ENCODE measurements at places on chromosomes 3 and 15. TPM values are rescaled to one million over a fixed set of nuclear protein-coding genes. Genes with fewer than 3 reads are reported as not detected.

GRCh38 chr15:79994615-79995014, 23.6 kb upstream of the BCL2A1 start:
- no peaks in the 10 kb centered on the region for H3K27me3 ChIP-seq
- no peak for DNase-seq
- H3K27ac ChIP-seq, result no peak overlapping the region
- H3K36me3 ChIP-seq, result no peaks in the 10 kb centered on the region
- H3K4me1 ChIP-seq, result no peaks in the 10 kb centered on the region

The ARHGAP11A gene
- 106 TPM for total RNA-seq

The NPAP1 gene
- not detected for total RNA-seq

The MYL3 gene
- total RNA-seq, result not detected

The PRC1 gene
- total RNA-seq, result 79.9 TPM

GRCh38 chr3:133196527-133196926, 158.3 kb downstream of the TMEM108 start:
- no peak overlapping the region for H3K27ac ChIP-seq
- DNase-seq, result no peak
- H3K4me3 ChIP-seq, result no peak overlapping the region
- H3K4me1 ChIP-seq, result no peaks in the 10 kb centered on the region
- no peaks in the 10 kb centered on the region for H3K27me3 ChIP-seq

DNA sequence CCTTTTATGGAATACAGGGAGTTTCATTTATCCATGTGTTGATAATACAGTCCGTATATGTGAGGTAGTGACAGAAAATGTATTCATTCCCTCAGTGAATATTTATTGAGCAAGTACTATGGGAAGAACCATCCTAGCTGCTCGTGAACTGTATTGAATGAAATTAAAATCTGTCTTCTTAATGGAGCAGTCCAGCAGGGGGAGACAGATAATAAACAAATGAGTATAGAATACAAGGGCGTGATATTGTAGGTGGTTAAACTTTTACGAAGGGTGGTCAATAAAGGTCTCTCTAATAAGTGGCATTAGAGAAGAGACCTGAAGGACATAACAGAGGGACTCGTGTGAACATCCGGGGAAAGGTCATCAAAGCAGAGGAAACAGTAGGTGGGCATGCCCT, 62.7 kb upstream of the OSTN start:
- H3K27ac ChIP-seq, result no peak overlapping the region
- no peaks in the 10 kb centered on the region for H3K27me3 ChIP-seq
- no peaks in the 10 kb centered on the region for H3K36me3 ChIP-seq
- no peak overlapping the region for H3K4me3 ChIP-seq
- no peaks in the 10 kb centered on the region for H3K4me1 ChIP-seq
- no peak for DNase-seq

The BSN gene
- 0.46 TPM for total RNA-seq

DNA sequence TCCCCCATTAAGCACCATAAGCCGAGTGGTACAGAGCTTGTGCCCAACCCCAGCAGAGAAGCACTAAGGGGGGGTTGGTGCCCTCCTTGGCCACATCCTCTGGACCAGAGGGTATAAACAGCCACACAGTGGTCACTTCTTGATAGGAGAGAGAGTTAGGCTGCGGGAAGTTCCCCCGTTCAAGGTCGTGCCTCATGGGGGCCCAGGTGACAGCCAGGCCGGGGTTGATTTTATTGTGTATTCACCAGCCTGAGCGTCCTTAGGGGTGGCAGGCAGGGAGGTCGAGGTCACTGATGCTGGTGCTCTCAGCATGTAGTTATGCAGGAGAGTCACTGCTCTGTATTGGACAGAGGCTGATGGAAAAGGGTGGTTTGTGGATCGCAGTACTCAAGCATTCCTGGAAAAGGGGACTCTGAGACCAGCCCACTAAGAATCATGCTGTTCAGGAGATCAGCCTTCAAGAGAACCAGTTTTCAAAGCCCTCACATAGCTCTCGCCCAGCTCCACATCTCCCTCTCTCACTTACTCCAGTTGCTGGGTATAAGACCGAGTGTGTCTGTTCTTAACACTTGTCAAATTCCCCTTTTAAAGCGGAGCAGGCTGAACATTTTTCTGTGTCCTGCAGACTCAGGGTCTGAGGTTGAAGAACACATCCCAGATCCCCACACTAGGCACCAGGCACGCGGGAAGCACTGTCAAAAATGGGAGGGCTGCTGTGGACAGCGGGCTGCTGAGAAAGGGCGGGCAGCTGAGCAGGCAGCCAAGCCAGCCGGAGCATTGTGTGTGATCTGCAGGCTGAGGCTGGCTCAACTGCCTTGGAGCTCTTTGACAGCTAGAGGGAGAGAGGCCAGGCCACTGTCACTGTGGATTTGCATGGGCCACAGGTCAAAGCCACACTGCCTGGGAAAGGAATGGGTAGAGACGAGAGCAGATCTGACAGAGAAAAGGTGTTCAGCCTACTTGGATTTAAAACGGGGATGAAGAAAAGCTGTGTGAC, 279.3 kb upstream of the LRRFIP2 start:
- H3K4me1 ChIP-seq, result peaks cover 6% of the 10 kb centered on the region
- no peak overlapping the region for H3K27ac ChIP-seq
- peaks cover 22% of the 10 kb centered on the region for H3K27me3 ChIP-seq

- H3K27ac ChIP-seq, result no peak overlapping the region
- H3K4me1 ChIP-seq, result no peaks in the 10 kb centered on the region
- no peak overlapping the region for H3K4me3 ChIP-seq
- DNase-seq, result no peak
- H3K27me3 ChIP-seq, result no peaks in the 10 kb centered on the region
- no peaks in the 10 kb centered on the region for H3K36me3 ChIP-seq
Observed at GRCh38 chr15:39269352-39269751, 311.5 kb upstream of the THBS1 start.

- H3K36me3 ChIP-seq, result no peaks in the 10 kb centered on the region
- no peak overlapping the region for H3K4me3 ChIP-seq
- DNase-seq, result no peak
- peaks cover 6% of the 10 kb centered on the region for H3K27me3 ChIP-seq
- H3K27ac ChIP-seq, result no peak overlapping the region
Observed at GRCh38 chr15:89442671-89443307, 53.6 kb downstream of the RHCG start.

The CAMK2N2 gene
- 0.66 TPM for total RNA-seq

DNA sequence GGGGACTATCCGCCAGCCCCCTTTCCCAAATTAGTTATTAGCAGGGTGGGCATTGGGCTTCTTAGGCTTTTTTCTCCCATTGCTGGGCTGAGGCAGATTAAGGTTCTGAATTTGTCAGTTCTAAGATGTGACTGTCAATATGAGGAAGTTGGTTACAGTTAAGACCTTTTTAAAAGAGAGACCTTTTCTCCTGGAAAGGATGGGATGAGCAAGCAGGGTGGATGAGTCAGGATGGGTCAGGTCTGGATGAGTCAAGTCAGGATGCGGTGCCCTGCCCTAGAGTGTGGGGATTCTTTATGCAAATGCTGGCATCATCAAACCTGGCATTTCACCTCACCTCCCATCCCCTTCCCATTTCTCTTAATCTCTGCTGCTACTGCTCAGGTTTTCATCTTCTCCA, 1.9 kb downstream of the AEN start:
- H3K4me1 ChIP-seq, result peaks cover 58% of the 10 kb centered on the region
- peak overlapping the region; percentile 60 for H3K4me3 ChIP-seq
- no peak for DNase-seq
- H3K27me3 ChIP-seq, result no peaks in the 10 kb centered on the region
- peak overlapping the region; percentile 71 for H3K27ac ChIP-seq

The GOLGA6D gene
- total RNA-seq, result not detected

DNA sequence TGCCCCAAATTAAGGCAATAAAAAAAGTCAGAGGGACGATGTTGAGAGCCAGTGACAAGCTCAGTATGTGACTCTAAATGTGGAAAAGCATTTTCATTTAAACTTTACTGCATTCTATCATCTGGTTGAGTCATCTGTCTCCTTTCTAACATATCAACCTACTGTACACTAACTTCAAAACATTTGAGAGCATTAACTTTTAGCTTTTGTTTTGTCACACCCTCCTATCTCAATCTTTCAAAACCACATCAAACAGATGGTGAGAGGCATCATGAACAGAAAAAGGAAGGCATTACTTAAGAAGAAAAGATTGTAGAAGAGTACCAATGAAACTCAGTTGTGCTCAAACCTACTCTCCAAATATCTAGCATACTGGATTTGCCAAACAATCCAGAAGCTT, 4.8 kb downstream of the LRRC58 start:
- no peak overlapping the region for H3K4me3 ChIP-seq
- H3K27ac ChIP-seq, result no peak overlapping the region
- peak; percentile 31 for DNase-seq
- peaks cover 37% of the 10 kb centered on the region for H3K4me1 ChIP-seq
- H3K27me3 ChIP-seq, result no peaks in the 10 kb centered on the region

The PYDC2 gene
- not detected for total RNA-seq

DNA sequence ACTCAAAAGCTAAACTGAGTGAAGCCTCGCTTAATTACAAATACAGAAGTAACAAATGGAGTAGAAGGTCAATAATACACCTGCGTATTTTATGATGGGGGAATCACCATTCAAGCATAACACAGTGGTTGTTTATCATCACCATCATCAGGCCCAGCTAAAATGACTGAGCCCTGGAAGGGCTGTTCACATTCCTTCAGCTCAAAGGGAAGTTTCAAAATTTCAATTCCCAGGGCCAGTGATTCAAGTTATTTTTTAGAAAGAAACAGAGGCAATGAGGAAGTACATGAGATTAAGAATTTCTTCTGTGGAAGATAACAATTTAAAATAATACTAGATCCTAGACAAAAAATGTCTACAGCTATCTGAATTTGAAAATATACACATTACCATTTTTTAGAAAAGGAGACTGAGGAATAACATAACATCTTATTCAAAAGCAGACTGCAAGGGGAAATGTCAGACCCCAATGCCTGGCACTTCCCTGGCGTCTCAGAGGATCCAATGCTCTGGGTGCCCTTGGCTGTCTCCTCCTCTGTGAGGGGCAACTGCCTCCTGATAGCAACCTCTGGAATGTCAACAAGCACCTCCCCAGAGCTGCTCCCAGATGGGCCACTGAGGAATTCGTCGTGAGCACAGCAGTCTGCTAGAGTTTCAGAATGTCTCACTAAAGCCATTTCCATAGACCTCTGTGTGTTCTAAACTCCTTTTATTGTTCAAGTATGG, 22.8 kb downstream of the EHD4 start:
- peaks cover 15% of the 10 kb centered on the region for H3K36me3 ChIP-seq
- H3K27me3 ChIP-seq, result no peaks in the 10 kb centered on the region
- H3K27ac ChIP-seq, result no peak overlapping the region
- H3K4me3 ChIP-seq, result no peak overlapping the region
- H3K4me1 ChIP-seq, result no peaks in the 10 kb centered on the region
- no peak for DNase-seq

- H3K36me3 ChIP-seq, result no peaks in the 10 kb centered on the region
- no peak overlapping the region for H3K4me3 ChIP-seq
- H3K27ac ChIP-seq, result no peak overlapping the region
- H3K4me1 ChIP-seq, result no peaks in the 10 kb centered on the region
- H3K27me3 ChIP-seq, result no peaks in the 10 kb centered on the region
- no peak for DNase-seq
Observed at GRCh38 chr3:194097141-194097882, 38.6 kb upstream of the HES1 start.

The MFN1 gene
- total RNA-seq, result 36.5 TPM

The USF3 gene
- 13.2 TPM for total RNA-seq

The PATL2 gene
- total RNA-seq, result 7.7 TPM

GRCh38 chr3:47133641-47134040, 30.3 kb downstream of the SETD2 start:
- no peak overlapping the region for H3K4me3 ChIP-seq
- no peaks in the 10 kb centered on the region for H3K27me3 ChIP-seq
- no peaks in the 10 kb centered on the region for H3K36me3 ChIP-seq
- DNase-seq, result no peak

The ROPN1 gene
- total RNA-seq, result not detected

- no peak for DNase-seq
- H3K27ac ChIP-seq, result no peak overlapping the region
- H3K36me3 ChIP-seq, result no peaks in the 10 kb centered on the region
- no peaks in the 10 kb centered on the region for H3K4me1 ChIP-seq
Observed at GRCh38 chr3:57740027-57740426, 16.1 kb upstream of the SLMAP start.

- H3K27me3 ChIP-seq, result no peaks in the 10 kb centered on the region
- no peak for DNase-seq
- no peak overlapping the region for H3K27ac ChIP-seq
- H3K36me3 ChIP-seq, result no peaks in the 10 kb centered on the region
- H3K4me1 ChIP-seq, result no peaks in the 10 kb centered on the region
- H3K4me3 ChIP-seq, result no peak overlapping the region
Observed at GRCh38 chr3:120678331-120678947, 3.6 kb downstream of the HGD start.

The SEC22A gene
- total RNA-seq, result 21.6 TPM

DNA sequence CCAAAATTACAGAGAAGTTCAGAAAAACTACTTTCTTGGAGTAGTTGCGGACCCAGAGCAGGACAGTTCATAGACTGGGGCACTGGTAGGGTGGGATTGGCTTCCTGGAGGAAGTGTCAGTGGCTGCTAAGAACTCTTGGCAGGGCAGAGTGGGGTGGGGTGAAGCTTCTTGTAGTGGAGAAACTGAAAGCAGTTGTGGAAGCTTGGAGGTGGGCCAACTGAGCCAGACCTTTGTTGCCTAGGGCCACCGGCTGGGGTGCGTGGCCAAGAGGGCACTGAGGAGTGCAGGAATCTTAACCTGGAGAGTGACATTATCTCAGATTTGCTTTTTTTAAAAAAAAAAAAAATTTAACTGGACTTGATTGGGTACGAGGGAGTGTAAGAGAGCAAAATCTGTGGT, 3.1 kb downstream of the KAT2B start:
- peak; percentile 54 for DNase-seq
- H3K27me3 ChIP-seq, result no peaks in the 10 kb centered on the region
- peaks cover 73% of the 10 kb centered on the region for H3K4me1 ChIP-seq
- peak overlapping the region; percentile 48 for H3K4me3 ChIP-seq

DNA sequence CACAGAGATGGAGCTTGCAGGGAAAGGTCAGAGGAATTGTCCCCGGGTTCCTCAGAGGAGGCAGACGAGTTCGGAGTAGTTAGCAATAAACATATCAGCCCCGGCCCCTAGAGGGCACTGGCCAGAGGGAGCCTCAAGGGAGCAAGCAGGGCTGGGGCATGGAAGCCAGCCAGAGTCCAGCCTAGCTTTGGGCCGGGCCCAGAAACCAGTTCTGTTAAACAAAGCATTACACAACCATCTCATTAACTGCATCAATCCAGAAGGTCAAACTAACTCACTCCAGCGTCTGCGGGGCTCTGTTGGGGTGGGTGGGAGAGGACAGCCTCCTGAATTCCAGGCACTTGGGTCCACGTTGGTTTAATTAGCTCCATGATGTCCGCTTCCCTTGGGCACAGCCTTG, 41.0 kb upstream of the IREB2 start:
- no peaks in the 10 kb centered on the region for H3K27me3 ChIP-seq
- no peak overlapping the region for H3K4me3 ChIP-seq
- H3K4me1 ChIP-seq, result no peaks in the 10 kb centered on the region
- no peak for DNase-seq
- H3K27ac ChIP-seq, result no peak overlapping the region

Measured in CD8-positive, alpha-beta memory T cell (primary cell).